ENCODE measurements at places on chromosomes 2 and 18.

GRCh38 chr2:106358521-106358920 is 109.7 kb downstream of the RGPD3 start:
- DNase-seq: no peak

GRCh38 chr18:77087393-77088141 is 45.0 kb downstream of the MBP start:
- DNase-seq: no peak

DNA sequence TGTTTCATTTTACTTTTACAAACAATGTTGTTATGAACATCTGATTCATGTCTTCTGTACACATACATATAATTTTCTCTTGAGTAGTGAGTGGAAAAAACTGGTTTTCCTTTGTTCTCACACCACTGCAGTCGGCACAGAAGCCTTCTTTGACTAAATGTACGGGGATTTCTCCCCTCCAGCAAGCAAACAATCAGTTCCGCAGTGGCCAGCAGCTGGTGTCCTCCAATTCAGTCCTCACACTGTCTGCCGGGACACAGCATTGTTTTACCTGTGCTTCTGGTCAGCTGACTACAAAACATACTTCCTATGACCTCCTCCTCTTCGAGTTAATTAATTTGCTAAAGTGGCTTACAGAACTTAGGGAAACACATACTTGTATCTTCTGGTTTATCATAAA is 202.8 kb downstream of the WDR7 start:
- no peak for DNase-seq

DNA sequence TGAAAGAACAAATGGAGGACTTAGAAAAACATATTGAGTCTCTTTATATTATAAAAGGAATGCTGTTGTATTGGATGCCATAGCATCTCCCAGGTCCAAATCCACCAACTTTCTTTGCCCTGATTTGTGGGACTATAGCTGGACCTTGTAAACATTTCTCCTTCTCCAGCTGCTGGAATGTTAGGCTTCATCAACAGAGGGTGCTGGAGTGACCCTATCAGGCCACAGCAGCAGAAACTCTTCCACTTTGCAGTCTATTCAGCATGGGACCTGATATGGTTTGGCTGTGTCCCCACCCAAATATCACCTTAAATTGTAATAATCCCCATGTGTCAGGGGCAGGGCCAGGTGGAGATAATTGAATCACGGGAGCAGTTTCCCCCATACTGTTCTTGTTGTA is 138.4 kb upstream of the ARL4C start:
- no peak for DNase-seq

DNA sequence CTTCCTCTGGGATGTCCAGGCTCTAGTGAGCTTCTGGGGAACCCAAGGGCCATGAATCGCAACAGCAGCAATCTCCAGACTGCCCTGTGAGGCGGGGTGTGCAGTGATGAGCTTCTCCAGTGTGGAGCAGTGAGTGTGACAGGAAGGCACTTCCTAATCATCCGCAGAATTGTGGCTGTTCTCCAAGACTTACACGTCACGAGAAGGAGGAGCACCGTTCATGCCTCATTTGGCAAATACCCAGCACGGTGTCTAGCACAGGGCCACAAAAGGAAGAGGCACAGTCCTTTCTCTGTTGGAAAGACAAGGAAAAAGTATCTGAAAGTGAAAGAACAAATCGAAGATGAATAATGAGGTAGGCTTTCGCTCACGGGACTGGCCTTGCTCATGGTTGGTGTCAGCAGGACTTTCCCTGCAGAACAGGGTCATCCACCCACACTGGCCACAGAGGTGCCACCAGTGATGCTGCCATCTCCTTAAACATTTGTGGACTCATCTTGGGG is 125.1 kb upstream of the HAAO start:
- no peak for DNase-seq

DNA sequence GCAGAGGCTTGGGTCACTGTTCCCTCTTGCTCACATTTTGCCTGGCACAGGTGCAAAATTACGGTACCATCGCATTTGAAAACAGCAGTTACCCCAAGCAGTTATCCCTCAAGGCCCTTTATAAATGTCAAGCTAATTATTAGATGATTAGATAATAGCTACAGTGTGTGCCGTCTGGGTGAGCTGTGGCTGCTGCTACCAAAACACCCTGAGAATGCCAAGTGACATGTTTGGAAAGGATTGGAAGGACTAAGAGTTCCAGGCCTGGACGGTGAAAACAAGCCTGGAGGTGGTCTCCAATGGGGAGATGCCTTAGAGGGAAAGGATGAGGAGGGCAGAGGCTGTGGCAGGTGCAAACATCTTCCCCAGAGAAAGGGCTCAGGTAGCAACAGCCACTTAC is 120.6 kb downstream of the CAPN13 start:
- no peak for DNase-seq

- no peak for DNase-seq
Measured at GRCh38 chr2:75333646-75334045, 134.3 kb upstream of the TACR1 start.

DNA sequence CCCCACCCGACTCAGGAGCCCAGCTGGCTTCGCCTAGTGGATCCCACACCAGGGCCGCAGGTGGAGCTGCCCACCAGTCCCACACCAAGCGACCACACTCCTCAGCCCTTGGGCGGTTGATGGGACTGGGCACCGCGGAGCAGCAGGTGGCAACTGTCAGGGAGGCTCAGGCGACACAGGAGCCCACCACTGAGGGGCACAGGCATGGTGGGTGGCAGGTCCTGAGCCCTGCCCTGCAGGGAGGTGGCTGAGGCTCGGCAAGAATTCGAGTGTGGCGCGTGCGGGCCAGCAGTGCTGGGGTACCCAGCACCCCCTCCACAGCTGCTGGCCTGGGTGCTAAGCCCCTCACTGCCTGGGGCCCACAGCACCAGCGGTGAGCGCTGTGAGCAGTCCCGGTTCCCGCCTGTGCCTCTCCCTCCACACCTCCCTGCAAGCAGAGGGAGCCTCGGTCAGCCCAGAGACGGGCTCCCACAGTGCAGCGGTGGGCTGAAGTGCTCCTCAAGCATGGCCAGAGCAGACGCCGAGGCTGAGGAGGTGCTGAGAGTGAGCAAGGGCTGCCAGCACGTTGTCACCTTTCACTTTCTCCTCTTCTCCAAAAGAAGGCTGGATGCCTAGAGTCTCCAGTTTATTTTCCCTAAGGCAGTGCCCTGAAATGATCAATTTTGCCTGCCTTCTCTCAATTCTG is 1440.7 kb upstream of the ZEB2 start:
- DNase-seq: no peak

DNA sequence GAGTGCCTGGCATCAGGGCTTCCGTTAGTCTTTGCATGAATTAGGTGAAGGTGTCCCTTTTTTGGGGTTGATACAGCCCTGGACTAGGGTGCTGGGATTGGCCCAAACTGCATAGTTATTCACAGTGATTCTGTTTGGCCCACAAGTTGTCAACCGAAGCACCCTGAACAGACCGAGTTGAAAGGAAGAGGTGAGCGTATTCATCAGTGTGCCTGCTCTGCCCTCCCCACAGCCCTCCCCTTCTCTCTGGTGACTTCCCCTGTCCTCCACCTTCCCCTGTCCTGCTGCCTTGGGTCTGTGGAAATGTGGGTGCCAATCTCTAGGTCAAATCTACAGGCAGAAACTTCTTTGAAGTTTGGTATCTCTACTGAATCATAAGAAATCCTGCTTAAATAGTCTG is 330.5 kb downstream of the DYSF start:
- no peak for DNase-seq

GRCh38 chr2:205462681-205463345 is 219.5 kb upstream of the NRP2 start:
- DNase-seq: no peak

- no peak for DNase-seq
Measured at GRCh38 chr2:239811806-239812560, 213.2 kb downstream of the NDUFA10 start.

Measured in naive thymus-derived CD4-positive, alpha-beta T cell (primary cell).